Activated CD8-positive, alpha-beta memory T cell treated with anti-CD3 and anti-CD28 coated beads for 4 hours (primary cell): ENCODE measurements at places on chromosomes 12 and 14.

DNA sequence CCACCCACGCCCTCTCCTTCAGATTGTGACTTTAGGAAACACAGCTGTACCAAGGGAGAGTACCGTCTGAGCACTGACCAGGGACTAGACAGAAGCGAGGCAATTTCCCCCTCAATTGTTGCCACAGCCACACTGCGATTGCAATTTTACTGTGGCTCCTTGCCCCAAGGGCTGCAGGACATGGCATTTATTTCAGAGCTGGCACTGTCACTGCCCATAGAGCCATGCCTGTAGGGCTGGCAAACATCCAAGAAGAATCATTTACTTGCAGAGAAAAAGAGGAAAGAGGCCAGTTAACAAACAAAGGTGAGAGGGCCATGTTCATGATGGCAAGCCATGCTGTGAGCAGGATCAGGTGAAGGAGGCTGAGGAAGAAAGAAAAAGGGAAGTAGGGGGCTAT, 129.6 kb downstream of the EMP1 start:
- DNase-seq = no peak

DNA sequence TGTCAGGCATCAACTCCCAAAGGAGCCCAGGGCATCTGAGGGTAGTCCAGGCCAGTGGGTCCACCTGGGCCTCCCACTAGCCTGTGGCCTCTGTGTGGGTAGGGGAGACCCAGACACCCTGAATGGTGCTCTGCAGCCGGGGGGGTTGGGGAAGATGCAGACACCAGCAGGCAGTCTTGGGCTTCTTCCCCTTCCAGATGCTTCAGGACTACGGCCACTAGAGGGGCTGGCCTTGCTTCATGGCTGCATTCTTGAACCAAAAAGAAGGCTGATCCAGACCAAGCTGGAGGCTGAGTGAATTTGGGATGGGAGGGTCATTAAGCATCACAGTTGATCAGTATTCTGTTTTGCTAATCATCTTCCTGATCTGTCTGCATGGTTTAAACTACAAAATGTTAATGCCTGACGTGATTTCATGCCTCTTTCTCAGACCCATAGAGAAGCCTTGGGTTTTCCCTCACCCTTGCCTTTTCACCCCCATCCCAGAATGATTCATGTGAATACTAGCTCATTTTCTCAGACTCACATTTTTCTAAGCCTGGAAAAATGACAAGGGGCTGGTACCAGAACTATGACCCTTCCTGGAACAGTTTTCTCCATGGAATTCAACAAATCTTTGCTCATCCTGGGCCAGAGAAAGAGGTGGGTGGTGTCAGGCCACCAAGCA, 134.2 kb downstream of the NTF3 start:
- no peak for DNase-seq

DNA sequence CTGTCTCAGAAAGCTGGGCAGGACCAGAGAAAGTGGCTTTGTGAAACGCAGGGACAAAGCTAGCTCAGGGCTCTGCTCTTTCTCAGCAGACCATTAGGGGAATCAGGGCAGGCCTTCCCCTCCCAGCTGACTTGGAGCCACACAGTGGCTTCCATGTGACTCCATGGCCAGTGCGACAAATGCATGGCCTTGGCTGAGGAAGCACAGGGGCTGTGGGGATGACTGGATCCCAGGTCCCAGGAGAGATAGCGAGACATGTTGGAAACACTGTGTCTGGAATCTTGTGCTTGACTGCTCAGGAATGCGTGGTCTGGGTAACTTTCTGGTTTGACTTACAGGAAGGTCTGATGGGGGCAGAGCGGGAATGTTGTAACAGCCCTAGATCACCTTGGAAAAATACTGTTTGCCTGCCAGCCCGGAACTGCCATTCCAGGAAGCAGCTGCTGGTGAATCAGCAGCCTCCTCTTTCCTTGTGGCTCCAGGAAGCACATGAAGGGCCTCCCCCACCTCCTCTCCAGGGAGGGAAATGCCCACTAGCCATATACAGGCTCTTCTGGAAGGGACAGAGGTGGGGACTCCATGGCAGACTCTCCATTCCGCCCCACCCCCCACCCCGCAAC, 133.5 kb upstream of the HIF1A start:
- DNase-seq = no peak

DNA sequence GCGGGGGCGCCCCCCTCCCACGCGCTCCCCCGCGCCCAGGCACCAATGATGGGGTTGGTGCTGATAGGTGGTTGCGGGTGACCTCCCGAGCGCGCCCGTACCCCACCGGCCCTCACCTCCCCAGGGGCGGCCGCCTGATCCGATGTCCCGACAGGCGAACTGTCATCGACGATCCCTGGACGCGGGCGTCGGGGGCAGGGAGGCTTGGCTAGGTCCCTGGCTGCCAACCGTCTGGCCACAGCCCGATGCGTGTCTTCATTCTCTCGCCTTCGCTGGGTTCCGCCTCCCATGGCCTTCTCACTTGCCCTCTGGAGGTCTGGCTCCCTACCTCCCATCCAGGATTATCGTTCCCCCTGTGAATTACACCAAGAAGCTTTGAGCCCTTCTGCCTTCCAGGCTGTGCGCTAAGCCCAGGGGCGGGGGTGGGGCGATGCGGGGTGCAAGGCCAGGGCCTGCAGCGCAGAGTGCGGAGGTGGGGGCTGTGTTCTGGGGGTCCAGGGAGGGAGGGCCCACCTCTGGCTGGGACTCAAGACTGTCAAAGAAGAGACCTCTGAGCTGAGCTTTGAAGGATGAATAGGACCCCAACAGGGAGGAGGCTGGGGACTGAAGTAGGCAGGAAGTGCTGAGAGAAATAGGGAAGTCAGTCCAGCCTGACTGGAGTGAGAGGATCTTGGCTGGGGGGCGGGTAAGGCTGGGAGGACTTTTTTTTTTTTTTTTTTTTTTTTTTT, 7.7 kb upstream of the RACGAP1 start:
- DNase-seq = no peak

GRCh38 chr12:76666290-76666835, 97.6 kb upstream of the ZDHHC17 start:
- no peak for DNase-seq

- DNase-seq = no peak
Observed at GRCh38 chr12:42003031-42003430, 141.6 kb downstream of the GXYLT1 start.

DNA sequence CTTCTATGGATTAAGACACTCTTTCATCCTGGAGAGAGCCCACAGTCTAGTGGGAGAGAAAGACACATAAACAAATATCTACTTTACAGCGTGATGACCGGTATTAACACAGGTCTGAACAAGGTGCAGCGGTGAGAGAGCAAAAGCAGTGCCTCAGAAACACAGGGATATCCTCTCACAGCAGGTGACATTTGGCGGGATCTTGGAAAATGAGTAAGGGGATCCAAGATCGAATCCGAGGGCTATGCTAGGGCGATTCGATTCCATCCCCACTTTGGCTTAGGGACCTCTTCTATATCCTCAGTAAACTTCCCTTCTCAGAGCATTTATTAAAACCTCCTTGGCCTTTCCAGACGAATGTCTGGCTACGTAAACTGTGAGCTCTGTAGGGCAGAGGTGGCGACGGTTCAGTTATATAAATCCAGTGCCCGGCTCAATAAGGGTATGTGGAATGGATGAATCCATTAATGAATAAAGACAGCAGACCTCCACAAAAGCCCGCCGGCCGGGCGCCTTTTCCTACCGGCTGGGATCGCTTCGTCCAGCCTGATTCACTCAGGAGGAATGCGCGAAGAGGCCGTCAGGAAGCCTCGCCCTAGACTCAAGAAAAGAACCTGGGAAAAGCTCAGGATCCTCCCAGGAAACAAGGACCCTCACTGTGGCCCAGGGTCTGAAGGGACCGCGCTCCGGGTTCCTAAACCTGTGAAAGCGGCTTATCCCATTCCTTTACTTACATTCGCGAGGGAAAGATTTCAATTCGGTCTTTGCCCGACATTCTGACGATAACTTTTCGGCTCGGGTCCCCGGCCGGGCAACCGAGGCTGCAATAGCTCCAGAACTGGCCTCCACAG, 455 bp downstream of the ATP6V1D start:
- no peak for DNase-seq

DNA sequence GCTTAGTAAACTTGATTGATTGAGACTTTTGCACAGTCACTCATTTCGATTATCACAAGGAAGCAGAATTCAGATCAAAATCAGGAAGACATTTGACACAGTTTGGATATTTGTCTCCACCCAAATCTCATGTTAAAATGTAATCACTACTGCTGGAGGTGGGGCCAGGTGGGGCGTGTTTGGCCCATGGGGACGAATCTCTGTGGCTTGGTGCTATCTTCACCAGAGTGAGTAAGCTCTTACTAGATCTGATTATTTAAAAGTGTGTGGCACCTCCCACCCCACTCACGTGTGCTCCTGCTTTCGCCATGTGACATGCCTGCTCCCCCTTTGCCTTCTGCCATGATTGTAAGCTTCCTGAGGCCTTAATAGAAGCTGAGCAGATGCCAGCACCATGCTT, 291.4 kb downstream of the PCNX1 start:
- DNase-seq = no peak

DNA sequence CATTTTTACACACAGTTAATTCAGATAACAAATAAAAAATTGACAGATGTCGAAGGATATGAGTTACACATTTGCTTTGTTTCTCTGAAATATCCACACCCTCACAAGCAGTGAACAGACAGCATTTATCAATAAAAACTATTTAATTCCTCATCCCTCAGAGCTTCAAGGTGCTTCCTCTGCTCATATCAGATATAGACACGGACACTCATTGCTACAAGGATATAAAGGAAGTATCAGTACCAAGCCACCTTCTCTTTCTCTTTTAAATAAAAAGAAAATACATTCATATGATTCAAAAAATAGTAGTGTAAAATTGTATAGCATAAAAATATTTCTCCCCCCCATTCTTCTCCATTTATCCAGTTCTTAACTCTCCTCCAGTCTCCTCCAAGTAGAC, 21.9 kb upstream of the MAGOHB start:
- no peak for DNase-seq

GRCh38 chr12:56007564-56008559, 10.8 kb downstream of the SUOX start:
- peak; percentile 48 for DNase-seq

DNA sequence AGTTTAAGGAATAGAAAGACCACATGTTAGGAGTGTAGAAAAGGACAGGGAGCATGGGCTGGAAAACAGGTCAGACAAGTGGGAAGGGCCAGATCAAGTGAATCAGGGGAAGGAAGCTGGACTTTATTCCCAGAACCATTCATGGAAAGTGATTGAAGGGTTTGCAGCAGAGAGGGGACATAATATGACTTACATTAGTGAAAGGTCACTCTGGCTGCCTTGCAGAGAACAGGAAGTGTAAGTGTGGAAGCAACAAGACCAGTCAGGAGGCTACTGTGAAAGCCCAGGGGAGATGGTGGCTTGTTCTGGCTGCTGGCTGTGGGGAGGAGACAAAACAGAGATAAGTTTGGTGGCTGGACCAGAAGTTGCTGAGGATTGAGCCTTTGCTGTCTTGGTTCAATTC, 69.1 kb downstream of the VCPKMT start:
- no peak for DNase-seq

- no peak for DNase-seq
Observed at GRCh38 chr14:91570021-91570420, 59.9 kb upstream of the PPP4R3A start.

- no peak for DNase-seq
Observed at GRCh38 chr12:3976351-3976938, 103.2 kb upstream of the PARP11 start.

DNA sequence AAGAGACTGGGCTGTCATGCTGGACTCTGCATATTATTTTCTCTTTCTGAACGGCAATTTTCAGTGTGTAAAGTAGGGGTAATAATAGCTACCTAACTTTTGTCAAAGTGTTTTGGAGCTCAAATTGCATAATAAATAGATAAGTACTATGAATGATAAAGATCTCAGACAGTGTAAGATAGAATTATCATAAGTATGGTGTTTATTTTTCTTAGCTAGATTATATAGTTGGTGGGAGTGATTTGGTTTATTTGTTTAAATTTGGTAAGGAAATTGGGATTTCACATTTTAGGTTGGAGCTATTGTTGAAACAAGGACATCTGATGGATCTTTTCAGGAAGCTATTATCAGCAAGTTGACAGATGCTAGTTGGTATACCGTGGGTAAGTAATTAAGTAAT, 7.4 kb downstream of the ARID4A start:
- DNase-seq = no peak

- DNase-seq = no peak
Observed at GRCh38 chr12:46153268-46153872, 115.5 kb downstream of the SLC38A1 start.

DNA sequence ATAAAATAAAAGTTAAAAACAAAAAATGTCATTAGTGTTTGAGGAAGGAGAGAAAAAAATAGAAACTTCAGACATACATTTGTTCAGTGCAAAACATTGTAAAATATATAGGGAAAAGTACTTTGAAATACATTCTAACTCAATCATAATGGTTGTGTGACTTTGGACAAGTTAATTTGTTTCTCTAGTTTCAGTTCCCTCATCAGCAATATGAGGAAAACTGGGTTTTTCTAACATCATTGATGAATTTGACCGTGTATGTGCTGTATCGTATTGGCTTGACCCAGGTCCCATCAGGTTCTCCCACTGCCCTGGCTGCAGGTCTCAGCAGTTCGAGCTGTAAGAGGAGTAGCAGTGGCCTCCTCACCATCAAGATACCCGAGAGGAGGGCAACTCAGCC, 173.9 kb upstream of the ATF7IP start:
- DNase-seq = no peak

DNA sequence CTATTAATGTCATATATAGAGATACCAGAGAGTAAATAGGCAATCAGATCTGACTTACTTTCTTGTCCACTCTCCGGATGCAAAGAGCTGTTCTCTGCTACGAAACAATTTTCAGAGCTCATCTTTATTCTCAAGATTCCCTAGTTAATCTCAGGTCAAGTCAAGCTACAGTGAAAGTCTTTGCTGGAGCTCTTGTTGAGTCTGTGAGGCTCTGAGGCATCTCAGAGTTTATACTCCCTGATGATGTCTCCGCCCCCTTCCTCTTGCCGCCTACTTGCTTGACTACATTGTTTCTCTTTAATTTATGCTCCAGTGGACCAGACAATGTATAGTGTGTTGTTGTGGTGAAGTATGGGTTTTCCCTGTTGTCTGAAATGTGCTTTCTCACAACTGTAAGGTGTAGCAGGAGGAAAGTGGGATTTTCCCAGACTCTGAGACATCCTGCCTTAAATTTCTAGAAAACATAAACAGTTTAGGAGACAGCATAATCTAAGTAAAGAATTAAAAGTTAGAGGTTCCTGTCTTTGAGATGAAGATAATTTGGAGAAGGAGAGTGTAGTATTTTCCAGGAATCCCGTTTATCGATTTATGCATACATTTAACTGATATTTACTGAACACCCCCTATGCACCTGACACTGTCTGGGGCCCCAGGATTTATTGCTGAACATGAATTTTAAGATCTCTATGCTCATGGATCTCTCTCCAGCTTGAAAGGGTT, at the start of gene CD69:
Gene CD69 (minus strand): TSS at position 203 of the 720 bp plus-strand sequence. CDS start 81 bp downstream, at position 122.
- peak; percentile 82 for DNase-seq

DNA sequence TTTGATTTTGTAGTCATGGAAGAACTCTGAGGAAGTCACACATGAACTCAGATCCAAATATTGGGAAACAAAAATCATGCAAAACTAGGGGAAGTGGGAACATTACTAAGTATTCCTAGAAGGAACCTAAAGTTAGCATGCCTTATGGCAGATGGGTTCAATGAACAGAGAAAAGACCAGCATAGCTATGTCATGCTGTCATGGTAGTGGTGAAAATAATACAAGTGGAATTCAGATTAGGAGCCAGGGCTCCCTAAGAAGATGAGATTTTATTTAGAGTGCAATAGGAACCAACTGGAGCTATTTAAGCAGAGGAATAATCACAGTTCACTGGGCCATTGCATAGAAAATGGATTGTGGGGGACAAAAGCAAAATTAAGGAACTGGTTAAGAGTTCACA, 134.0 kb downstream of the DIO2 start:
- no peak for DNase-seq
